ENCODE measurements at places on chromosomes 16 and 17.

DNA sequence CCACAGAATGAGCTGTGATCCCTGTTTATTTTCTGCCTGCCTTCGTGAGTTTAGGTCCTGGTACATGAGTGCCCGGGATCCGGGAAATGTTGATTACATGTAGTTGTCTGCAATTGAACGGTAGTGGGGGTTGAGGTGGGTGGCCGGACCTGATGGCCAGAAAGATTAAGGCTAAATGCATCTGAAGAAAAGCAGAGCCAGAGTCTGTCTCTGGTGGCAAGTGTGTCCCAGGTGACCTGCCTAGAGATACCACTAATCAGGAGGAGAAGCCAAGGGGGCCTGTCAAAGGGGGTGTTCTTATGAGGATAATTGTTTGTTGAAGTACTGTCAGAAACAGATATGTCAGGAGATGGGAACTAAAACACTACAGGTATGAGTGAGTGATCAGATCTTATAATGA lies 154.0 kb upstream of the ASIC2 start:
- DNase-seq: no peak

DNA sequence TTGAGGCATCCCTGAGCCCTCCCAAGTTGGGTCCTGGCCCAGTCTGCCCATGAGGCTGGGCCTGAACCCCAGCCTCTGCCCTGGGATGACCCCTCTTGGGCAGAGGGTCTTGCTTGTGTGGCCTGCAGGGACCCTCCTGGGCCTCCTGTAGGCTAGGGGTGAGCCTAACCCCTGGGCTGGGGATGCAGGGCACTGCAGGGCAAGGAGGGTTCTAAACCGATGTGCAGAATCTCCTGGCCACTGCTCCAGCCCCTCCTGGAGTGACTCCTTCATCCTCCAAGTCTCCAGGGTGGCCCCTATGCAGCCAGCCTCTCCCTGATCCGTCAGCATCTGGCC lies 37.5 kb downstream of the LGALS9 start:
- no peak for DNase-seq

GRCh38 chr17:56717471-56717870 lies 116.2 kb downstream of the C17orf67 start:
- DNase-seq: no peak

DNA sequence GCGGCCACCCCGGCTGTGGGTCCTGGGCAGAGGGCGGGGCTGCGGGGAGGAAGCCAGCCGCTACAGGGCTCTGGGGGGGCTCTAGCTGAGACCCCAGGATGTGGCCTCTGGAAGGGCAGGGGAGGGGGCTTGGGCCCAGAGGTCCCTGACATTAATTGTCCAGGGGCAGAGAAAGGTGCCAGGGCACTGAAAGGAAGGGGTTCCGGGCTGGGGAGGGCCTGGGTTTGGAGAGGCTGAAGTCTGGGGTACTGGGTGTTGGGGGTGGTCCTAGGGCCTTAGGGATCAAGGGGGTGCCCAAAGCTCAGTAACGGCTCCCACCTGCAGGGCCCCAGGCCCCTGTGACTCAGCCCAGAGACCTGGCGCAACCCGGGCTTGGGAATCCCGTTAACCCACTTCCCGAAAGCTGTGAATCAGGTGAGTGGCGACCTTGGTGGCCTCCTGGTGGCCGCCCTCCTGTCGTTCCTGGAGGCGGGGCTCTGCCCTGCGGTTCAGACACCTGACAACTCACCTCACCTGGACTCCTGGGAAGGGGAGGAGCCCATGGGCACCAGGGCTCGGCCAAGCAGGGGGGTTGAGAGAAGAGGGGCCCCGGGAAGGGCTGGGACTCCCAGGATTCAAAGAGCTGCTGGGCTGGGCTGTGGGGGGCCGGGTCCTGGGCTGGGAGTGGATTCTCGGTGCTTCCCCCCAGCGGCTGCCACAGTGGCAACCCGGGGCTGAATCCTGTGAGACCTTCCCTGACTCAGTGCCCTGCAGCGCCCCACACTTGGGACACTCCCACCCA lies 465 bp upstream of the PRSS22 start:
- no peak for DNase-seq

DNA sequence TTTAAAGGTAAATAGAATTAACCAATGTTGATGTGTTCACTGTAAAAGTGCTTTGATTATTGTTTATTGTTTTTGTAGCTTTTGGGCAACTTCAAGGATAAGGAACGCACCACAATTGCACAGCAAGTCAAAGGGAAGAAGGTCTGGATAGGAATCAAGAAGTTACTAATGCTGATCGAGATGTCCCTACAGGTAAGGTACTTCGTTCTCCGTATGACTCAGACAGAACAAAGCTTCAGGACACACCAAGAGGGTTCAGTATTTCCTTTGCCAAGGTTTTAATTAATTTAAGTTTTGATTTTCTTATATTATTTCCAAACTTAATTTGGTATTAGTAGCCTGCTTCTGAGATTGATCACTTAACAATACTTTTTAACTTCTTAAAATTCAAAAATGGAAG lies 67.1 kb downstream of the WNT3 start:
- no peak for DNase-seq

DNA sequence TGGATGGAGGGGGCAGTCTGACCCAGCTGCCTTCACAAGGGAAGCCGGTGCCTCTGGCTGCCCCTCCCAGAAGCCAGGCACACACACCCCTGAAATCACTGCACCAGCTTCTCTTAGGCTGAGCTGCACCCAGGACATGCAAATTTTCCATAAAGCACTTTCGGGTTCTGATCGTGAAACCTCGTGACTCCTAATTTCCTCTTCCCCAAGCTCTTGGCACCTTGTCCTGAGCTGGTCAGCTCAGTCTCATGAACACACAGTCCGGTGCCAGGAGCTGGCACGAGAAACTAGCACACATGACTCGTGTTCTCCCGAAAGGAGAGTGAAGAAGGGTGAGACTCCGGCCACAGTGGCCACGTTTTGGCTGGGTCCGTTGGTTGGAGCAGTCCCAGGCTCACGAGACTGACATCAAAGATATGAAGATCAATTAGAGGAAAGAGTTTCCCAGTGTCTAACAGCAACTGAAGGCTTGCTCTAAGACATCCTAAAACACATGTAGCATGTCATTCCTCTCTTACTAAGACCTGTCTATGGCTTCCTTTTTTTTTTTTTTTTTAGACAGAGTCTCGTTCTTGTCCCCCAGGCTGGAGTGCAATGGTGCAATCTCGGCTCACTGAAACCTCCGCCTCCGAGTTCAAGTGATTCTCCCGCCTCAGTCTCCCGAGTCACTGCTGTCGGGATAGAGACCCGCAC lies 9.2 kb upstream of the ABR start:
- no peak for DNase-seq

GRCh38 chr17:75590314-75590761 lies 2.7 kb downstream of the MYO15B start:
- no peak for DNase-seq

DNA sequence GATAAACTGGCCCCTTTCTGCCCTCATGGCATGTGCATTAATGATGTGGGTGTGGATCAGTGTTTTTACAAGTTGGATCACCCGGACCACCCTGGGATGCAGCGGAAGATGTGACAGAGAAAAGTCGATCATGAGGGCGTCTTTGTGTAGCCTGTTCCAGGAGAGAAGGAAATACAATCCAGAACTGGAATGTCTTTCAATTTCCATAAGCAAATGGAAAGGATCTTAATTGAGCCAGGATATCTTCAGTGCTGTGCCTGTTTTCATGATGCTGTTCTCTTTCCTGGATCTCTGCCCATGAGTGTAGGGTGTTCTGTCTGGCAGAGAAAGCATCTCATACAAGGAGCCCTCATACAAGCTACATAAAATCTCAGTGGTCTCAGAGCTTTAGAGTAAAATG lies 481.4 kb downstream of the XYLT1 start:
- no peak for DNase-seq

DNA sequence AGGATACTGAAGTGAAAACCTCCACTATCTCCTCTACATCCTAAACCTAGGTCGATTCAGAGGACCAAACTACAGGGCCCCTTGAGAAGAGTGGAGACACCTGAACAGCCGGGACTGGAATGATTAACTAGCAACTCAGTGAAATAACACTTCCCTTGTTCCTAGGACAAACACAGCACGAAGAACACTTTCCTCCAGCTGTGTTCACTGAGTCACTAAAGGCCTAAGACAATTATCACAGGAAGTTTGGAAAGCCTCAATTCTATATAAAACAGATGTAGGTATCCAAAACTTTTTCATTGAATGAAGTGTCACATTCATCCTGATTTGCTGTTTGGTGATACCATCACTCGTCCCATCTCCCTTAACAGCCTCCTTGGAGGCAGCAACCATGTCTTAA lies 15.5 kb upstream of the CUEDC1 start:
- DNase-seq: no peak

GRCh38 chr16:65196420-65197075 lies 74.7 kb upstream of the CDH11 start:
- DNase-seq: no peak

- no peak for DNase-seq
These were observed 32.5 kb upstream of the TNFRSF13B start for GRCh38 chr17:17004251-17004996.

GRCh38 chr17:58100506-58100905 lies 17.3 kb downstream of the DYNLL2 start:
- no peak for DNase-seq

DNA sequence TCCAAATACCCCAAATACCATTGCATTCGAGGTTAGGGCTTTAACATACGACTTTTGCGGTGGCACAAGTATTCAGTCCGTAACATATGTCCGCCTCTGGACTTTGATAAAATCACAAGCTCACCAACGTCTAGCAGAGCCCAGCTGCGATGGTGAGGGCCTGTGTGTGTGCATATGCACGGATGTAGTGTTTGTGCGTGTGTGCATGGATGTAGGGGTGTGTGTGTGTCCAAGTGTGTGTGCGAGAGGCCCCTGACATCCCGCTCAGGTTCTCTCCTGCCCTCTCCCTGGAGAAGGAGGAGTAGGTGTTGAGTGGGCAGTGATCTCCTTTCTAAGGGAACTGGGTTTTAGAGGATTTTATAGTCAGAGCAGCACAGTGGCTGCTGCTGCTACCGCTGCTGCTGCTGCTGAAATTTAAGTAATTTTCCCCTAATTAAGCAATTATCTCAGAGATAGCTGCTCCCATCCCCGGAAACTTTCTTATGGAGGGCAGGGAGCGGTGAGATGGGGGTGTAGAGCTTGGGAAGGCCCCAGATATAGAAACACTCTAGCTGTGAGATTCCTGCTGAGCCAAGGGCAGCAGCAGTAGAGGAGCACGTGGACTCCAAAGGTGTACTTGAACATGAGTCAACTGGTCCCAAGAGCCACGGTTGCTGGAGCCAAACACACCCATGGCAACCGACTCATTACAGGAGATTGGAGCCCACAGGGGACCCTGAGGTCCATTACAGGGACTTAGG lies 121.7 kb upstream of the SDK2 start:
- DNase-seq: no peak

DNA sequence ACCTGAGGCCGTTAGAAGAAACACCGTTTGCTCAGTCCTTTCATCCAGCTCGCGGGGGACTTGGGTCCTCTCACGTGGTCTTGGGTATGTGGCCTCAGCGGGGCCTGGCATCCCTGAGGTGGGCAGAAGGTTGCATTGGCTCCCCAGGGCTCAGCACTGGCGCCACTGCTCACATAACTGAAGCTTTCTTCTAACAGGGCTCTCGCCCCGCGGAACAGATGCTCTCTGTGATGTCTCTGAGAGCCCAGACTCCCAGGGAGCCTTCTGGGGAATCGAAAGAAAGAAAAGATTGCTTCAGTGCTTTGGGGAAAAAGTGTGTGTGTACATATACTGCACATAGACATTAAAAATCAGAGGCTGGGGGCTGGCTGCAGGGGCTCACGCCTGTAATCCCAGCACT lies 10.1 kb downstream of the MGRN1 start:
- no peak for DNase-seq

DNA sequence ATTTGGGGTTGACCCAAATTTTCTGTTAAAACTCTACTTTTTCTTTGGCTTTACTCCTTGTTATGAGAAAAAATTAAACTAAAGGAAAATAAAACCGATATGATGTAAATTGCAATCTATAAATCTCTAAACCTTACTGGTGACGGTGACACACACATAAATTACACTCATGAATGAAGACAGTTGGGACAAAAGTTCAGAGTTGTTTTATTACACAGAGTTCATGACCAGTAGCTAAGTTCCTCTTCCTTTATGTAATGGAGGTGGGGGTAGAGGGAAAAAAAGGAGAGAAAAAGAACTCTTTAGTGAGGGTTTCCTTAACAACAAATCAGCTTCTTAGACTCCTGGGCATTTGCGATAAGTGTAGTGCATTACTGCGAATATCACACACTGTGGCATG lies 220.7 kb downstream of the KCNJ2 start:
- no peak for DNase-seq

DNA sequence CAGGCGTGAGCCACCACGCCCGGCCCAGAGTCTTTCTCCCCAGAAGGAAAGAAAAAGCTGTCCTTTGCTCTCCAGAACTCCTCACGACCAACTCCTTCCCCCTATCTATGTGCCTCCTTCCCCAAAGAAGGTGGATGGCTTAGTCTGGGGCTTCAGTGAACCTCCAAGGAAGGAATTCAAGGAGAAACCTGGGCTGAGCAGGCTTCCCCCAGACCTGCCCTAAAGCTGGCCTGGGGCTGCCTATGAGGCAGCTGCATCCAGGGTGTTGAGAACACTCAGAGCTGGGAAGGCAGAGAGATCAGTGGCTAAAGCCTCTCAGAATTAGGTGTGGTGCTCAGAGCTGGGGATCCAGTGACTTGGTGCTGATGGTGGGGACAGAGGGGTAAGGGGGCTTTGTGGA lies 3.8 kb downstream of the ACSF2 start:
- DNase-seq: no peak

DNA sequence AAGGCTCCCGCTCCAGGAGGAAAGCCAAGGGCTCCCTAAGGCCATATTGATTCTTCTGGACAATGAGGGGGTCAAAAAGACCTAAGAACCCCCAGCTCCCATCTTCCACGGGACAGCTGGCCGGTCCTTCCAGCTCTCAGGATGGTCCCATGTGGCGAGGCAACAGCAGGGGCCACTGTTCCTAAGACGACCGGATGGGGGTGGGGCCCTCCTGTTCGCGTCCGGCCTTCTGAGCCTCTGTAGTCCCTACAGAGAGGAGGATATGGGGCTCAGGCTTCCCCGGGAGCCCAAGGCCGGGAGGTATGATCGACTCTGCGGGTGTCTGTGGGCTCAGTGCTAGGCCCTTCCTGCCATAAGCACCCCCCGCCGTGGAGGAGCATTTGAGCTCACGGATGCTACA lies 6.0 kb upstream of the DCXR start:
- no peak for DNase-seq

- DNase-seq: no peak
These were observed 6.6 kb downstream of the DHODH start for GRCh38 chr16:72015124-72015523.

GRCh38 chr16:88408561-88409142 lies 25.9 kb downstream of the ZNF469 start:
- no peak for DNase-seq

GRCh38 chr17:62760059-62760944 lies 47.8 kb downstream of the MARCHF10 start:
- no peak for DNase-seq

DNA sequence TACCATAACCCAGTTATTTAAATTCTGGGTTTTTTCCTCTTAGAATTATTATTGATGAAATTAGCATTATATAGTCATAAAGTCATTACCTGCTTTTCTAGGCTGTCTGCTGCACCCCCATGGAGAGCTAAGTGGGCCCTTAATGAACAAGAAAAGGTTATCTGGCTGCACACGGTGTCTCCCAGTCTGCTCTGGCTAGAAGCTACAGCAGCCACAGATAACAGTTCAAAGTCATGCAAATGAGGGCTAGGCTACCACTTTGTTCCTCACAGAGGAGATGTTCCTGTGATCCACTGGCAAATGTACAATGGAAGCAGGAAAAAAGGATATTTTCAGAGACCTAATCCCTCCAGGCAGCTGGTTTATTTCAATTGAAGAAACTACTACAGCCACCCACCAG lies 112.1 kb downstream of the SNX11 start:
- DNase-seq: no peak

- DNase-seq: no peak
These were observed 92.7 kb downstream of the LITAF start for GRCh38 chr16:11494029-11494428.

All from activated CD4-positive, alpha-beta T cell treated with anti-CD3 and anti-CD28 coated beads, Interleukin-2, Interleukin-4, amounts not matched to agents 100 ng/mL and 50 ng/mL, durations not matched to agents 16 hours and 8 hours (primary cell).